Uterus (tissue), 4 donors: ENCODE measurements at places on chromosomes 2 and 18. TPM values are rescaled to one million over a fixed set of nuclear protein-coding genes. Genes with fewer than 3 reads are reported as not detected.

- DNase-seq: no peak
These were observed 124.7 kb downstream of the ACKR3 start for GRCh38 chr2:236694146-236694888.

DNA sequence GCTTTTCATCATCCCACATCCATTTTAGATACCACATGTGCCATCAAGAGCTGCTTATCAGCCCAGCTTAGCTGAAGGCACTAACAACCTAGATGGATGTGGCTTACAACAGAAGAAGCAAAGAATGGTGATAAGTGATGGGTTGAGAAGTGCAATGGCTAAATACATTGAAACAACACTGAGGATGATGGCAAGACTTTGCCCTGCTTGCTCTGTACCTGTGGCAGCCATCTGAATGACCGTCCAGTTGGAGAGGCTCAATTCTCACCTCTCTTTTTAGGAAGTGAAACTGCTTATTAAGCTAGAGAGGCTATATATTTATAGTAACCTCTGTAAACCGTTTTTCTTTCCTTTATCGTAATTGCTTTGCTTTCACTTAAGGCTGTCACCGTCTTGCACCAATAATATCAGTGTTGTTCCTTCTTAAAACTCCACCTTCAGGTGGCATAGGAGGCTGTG lies 5.7 kb downstream of the GPATCH11 start:
- DNase-seq: no peak

DNA sequence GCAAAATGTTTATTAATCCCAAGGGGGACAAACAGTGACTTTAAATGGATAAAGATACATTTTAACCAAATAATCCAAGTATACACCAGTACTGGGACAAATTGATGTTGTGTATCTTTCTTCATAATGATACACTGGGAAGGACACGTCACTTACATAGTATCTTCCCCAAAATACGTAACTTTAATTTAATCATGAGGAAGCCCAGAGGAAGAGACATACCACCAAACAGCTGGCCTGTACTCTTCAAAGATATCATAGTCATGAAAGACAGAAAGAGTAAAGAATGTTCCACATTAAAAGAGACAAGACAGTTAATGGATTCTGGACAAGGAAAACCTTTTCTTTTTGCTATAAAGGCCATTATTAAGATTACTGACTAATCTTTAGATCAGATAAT lies 37.1 kb downstream of the AGFG1 start:
- no peak for DNase-seq

DNA sequence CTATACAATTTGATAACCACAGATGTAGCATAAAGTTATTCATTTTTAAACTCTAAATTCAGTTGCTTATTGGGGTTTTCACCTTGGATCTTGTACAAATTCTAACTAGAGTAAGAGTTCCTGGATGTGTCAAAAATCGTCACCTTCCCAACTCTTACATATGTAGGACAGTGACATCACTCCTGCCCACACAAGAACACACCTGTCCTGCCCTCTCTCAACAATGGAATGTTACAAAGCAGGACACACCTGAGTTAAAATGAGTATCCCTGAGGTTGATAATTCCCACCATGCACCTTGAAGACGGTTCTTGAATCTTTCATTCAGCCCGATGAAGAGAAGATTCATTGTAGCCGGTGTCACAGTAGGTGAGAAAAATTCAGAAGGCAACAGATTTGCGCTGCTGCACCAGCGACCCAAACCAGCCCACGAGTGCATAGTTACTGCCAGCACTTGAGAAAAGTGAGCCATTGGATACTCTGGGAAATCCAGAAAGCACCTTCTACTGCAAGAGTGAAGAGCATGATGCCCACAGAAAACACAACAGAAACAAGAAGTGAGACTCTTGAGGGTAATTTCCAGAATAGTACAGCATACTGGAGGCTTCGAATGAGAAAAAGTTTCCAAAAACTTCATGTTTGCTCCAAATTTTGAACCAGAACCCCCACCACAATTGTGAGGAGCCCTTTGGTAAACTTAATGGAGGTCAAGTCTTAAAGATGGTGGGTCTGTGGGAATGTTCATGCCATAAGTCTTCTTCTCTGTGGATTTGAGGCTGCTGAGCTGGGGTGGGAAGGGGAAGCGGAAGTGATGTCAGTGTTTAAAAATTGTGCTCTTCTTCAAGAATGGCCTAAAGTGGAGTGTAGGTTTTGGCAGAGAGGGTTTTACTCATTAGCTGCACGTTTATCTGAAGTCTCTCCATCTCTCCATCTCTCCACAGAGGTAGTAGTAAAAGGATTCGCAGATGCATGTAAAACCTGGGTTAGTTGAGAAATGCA lies 34.7 kb upstream of the ADAM23 start:
- DNase-seq: no peak

DNA sequence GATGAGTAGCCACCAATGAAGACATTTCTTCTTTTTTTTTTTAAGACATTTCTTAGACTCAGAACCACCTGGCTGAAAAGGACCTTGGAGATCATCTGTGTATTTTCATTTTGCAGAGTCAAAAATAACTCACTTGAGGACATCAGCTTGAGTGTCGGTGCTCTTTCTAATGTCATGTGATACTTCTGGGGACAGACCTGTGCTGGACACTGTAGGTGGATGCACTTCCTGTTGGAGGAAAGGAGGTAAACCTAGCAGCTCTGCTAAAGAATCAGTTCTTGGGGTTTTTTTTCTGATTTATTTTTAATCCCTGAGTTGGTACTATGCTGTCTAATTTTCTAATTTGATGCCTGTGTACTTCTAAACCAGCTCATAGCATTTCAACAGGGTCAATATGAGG lies 283.9 kb upstream of the CRIM1 start:
- no peak for DNase-seq

DNA sequence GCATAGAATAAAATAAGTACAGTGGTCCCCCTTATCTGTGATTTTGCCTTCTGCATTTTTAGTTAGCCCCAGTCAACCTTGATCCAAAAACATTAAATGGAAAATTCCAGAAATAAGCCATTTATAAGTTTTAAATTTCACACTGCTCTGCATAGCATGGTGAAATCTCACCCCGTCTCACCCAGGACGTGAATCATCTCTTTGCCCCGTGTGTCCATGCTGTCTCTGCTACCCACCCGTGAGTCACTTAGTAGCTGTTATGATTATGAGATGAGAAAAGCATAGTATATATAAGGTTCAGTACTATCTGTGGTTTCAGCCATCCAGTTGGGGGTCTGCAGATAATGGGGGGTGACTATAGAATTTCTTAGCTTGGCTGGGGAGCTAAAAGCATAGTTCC lies 67.3 kb downstream of the RHBDD1 start:
- no peak for DNase-seq

DNA sequence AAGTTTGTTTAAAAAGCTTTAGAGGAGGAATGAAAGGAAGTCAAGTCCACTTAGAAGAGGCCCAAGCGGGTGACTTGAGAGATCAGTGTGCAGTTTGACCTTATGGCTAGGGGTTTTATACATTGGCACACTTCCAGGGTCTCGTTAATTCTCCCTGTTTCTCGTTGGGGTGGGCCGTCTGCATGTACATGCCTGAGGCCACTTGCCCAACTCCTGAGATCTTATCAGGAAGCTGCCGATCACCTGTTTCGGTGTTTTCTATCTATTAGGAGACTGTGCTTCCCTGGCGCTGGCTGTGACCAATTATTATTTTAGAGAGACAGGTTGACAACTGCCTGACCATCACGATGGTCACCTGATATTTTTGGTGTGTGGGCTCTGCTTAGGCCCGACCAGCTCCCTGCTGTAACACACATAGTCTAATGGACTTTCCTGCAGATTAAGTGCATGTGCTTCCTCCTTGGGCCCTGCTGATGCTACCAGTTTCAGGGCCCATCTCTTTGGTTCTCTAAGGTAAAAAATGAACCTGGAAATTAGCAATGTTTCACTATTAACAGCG lies 31.0 kb upstream of the MSH6 start:
- no peak for DNase-seq

DNA sequence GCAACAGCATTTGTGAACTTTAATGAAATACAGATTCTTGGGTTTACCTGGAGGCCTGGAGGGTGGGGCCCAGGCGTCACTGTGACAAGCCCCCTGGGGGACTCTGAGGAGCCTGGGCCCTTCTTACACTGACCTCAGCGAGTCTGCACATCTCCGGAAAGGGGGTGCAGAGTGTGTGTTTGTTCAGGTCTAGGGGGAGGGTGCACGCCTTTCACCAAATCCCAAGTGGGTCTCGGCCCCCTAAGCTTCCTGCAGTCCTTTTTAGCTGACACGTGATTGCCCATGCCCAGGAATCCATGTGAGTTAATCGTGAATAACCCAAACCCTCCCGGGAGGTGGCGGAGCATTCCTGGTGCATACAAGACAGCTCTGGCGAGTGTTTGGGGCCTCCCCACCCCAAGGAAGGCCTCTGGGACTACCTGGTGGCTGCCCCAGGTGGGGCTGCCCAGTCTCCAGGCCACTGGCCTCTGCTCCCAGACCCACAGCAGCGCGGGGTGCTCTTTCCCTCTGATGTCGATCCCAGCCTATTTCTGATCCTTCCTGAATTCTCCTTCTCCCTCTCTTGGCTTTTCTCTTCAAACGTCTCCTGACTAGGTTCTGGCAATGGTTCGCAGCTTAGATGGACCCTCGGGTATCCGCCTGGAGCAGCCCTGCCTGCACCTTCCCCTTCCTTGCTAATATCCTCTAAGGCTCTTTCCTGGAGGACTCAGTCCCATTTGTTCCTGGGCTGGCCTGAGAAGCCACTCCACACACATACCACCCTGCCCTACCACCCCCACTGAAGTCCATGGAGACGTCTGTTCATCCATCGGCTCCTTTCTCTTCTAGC lies 10.0 kb downstream of the NGEF start:
- no peak for DNase-seq

DNA sequence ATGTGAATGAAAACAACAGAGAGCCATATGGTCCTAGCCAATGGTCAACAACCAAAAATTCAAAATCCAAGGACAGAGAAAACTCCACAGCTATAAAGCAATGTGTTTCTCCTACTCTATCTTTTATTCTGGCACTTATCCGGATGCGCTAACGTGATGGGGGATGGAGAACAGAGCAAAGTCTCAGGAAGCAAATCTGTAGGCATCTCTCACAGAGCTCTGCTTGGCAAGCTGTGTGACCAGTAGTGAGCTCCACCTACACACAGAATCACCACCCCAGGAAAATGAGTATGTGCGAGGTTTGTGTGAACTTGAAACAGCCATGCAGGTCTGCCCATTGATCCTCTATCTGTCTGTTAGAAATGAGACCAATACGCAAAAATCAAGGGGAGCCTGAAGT lies 584.3 kb downstream of the BCL11A start:
- DNase-seq: no peak

- DNase-seq: no peak
These were observed 24.3 kb downstream of the METTL8 start for GRCh38 chr2:171409436-171409971.

GRCh38 chr2:201196003-201196402 lies 13.1 kb downstream of the CASP10 start:
- no peak for DNase-seq

DNA sequence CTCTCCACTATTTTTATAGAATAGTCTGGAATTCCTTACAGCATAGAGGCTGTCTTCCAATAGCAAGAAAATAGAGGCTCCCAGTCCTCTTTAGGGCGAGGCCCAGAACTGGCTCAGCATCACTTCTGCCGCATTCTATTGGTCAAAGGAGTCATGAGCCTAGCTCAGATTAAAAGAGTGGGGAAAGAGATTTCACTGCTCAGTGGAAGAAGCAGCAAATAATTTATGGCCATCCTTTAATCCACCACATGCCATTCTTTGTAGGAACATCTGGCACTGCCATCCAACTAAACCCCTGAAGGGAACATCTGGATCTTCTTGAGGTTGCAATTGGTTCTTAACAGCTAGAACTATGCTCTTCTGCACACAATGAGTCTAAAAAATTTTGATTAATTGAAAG lies 43.4 kb upstream of the NEUROD1 start:
- no peak for DNase-seq

DNA sequence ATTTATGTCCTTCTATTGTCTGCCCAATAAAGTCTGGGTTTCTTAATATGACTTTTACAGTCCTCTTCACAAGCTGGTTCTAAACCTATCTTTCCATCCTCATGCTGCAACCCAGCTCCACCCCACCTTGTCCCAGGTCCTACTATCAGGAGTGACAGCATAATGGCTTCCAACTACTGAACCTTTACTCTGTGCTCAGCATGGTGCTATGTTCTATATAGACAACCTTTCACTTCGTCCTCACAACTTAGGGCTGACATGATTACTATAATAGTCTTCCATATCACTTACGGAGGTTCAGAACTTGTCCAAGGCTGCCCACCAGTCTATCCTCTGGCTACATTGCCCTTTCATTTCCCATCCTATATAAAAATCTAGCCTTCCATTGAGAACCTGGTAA lies 256.8 kb downstream of the ALK start:
- no peak for DNase-seq

DNA sequence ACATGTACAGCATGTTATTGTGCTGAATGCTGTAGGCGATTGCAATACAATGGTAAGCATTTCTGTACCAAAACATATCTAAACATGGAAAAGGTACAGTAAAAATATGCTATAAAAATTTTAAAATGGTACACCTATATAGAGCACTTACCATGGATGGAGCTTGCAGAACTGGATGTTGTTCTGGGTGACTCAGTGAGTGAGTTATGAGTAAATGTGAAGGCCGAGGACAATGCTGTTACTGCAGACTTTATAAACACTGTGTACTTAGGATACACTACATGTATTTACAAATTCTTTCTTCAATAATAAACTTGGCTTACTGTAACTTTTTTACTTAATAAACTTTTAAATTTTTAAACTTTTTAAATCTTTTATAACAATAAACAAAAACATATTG lies 473.4 kb upstream of the UBE2E3 start:
- DNase-seq: no peak

- DNase-seq: no peak
These were observed 28.1 kb upstream of the TMEM247 start for GRCh38 chr2:46451131-46451711.

GRCh38 chr2:199469514-199470360 lies 12.0 kb upstream of the SATB2 start:
- DNase-seq: no peak

- no peak for DNase-seq
These were observed 34.9 kb downstream of the KDM3A start for GRCh38 chr2:86476092-86476491.

GRCh38 chr18:9421096-9421900 lies 54.0 kb upstream of the RALBP1 start:
- no peak for DNase-seq

- DNase-seq: no peak
These were observed 213.0 kb downstream of the SP3 start for GRCh38 chr2:173752152-173752551.

DNA sequence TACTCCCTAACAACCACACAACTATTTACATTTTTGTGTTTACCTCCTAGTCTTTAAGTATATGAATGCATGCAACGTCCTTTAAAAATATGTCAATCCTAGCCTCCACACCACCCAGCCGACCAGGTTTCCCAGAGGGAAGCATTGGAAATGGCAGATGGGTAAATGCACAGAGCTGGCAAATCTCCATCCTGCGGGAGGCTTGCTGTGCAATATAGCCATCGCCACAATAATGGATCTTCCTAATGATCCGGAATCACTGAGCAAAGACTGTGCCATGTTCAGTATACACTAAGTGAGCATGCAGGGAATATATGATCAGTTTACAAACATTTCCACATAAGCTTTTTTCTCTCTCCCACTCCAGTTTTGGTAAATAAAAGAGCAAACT lies 131.8 kb downstream of the NEDD4L start:
- DNase-seq: no peak

- peak; percentile 44 for DNase-seq
These were observed 617 bp downstream of the SRBD1 start for GRCh38 chr2:45610281-45611019.

The EPAS1 gene
- total RNA-seq: 35.0 TPM

The SH3RF3 gene
- 10.2 TPM for total RNA-seq
